Activated naive CD4-positive, alpha-beta T cell treated with anti-CD3 and anti-CD28 coated beads, Interleukin-2, amount 50 U/mL, for 16 hours (primary cell): ENCODE measurements at places on chromosomes 3 and 15.
A peak's percentile ranks its signal among the peaks of the same experiment; 100 is the strongest.

GRCh38 chr15:86087808-86088207 is 8.1 kb downstream of the AGBL1 start:
- no peak for DNase-seq

- DNase-seq, result no peak
These were observed 223.5 kb upstream of the RBMS3 start for GRCh38 chr3:29057326-29057725.

DNA sequence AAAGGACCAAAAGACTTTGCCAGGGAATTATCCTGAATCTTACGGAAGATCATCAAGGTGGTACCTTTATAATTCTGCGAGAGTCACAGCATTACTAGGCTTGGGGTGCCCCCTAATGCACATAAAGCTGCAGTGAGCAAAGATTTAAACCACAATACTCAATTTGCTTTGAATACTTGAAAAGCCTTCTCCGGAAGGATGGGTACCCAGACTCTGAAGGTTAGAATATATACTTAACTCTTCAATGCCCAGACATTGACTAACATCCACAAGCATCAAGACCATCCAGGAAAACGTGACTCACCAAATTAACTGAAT is 117.8 kb upstream of the KCNH8 start:
- no peak for DNase-seq

GRCh38 chr3:172939651-172940293 is 189.2 kb downstream of the ECT2 start:
- no peak for DNase-seq

GRCh38 chr3:50194903-50195500 is 3.6 kb downstream of the GNAT1 start:
- peak; percentile 43 for DNase-seq

- DNase-seq, result no peak
These were observed 402.4 kb downstream of the RBMS3 start for GRCh38 chr3:29683018-29683993.

DNA sequence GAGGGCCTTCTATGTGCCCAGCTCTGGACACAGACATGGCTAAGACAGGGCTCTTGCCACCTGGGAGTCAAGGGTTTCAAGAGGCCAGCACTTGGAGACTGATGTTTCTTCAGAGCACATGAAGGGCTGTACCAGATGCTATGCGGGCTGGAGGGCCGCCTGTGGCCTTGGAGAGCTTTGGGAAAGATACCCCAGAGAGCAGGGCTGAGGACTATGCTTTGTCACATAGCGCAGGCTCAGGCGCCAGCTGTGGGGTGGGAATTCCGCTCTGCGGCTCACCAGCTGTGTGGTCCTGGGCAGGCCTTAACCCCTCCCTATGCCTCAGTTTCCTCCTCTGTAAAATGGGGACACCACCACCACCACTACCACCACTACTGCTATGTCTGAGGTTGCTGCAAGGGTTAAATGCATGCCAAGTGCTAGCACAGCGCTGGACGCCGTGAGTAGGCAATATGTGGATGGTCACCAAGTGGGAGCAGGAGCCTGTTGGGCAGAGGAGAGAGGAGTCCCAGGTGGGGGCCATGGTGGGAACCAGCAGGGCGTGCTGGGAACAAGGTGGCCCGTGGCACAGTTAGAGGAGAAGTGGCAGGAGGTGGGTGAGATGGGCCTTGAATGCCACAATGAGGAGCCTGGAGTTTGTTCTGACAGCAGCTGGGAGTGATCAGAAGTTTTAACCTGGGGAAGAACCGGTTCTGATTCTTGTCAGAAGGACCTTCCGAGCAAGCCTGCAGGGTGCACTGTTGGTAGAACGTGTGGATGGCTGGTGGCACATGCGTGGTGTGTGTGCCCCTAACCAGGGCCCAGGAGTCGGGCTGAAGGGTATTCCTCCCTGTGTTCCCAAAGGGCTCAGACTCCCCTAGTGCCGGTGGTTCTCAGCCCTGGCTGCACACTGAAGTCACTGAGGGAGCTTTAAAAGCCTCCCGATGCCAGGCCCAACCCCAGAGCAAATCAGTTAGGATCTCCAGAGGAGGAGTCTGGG is 41.7 kb downstream of the FEM1B start:
- DNase-seq, result no peak

DNA sequence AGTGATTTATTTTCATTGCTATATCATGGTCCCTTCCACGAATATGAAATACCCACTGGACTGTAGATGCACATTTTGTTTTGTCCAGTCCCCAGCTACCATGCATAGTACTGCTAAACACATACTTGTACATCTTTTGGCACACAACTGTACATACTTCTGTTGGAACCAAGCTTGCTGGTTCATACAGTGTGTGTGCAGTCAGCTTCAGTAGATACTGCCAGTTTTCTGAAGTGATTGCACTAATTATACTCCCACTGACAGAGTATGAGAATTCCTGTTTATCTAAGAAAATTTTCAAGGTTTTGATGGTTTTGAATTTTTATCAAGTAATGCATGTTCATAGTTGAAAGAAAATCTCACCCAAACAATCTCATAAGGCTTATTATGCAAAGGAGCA is 100.7 kb upstream of the LMCD1 start:
- no peak for DNase-seq

DNA sequence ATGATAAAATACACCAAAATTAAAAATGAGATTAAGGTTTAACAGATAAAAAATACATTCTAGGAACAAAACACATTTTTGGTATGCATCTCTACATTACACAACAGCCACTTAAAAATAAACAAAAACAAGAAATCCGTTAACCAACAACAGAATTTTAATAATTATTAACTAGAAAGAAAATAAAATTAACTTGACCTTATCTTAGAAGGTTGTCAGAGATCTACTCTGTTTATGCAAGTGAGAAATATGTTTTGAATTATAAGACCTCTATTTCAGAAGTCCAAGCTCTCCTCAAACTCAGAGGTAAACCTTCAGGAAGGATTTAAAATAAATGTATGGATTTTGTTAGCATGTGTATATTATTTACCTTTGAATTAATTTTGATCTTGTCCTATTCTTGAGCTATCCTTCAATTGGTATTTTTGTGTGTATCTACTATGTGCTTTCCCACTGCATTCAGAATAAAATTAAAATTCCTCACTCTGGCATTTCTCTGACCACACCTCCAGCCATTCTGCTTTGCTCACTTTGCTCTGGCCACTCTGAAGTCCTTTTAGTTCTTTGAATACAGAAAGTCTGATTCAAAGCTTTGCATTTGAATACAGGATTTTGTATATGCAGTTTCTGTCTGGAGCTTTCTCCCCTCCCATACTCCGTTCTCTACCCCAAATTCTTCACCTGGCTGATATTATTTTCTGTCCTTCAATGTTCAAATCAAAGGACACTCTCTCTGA is 352.0 kb downstream of the ZBTB20 start:
- DNase-seq, result no peak

DNA sequence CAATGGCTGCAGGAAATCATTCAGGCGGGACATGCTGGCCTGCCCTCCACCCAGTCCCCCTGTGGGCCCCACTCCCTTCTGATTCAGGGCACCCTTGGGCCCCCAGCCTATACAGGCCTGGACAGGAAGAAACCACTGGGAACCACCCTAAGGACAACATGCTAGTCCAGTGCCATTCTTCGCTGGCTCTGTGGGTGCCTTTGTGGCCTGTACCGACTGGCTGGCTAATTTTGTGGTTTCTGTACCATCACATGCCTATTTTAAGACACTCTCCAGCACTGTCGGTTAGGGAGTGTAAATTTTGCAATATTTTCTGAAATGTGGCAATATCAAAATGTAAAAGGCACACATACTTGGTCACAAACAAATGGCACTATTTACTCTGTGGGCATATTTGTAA is 61.4 kb upstream of the POLG start:
- DNase-seq, result no peak

- DNase-seq, result no peak
These were observed 14.6 kb downstream of the CHSY1 start for GRCh38 chr15:101237251-101237650.

DNA sequence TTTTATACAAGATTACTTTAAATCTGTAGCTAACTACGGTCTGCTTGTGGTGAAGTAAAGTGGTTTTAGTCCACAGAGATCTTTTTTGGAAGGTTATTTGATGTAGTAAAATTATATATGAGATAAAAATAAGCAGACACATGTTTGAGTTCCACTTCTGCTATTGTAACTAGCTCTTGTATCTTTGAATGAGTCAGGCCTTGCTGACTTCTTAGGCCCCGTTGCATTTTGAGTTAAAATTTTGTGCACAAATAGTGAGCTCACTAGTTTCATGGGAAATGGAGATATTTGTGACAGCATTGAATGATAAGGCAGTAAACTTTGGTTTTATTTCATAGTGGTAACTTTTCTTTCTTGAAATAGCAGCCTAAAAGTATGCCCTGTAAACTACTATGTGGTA is 42.6 kb downstream of the ARIH1 start:
- DNase-seq, result no peak

DNA sequence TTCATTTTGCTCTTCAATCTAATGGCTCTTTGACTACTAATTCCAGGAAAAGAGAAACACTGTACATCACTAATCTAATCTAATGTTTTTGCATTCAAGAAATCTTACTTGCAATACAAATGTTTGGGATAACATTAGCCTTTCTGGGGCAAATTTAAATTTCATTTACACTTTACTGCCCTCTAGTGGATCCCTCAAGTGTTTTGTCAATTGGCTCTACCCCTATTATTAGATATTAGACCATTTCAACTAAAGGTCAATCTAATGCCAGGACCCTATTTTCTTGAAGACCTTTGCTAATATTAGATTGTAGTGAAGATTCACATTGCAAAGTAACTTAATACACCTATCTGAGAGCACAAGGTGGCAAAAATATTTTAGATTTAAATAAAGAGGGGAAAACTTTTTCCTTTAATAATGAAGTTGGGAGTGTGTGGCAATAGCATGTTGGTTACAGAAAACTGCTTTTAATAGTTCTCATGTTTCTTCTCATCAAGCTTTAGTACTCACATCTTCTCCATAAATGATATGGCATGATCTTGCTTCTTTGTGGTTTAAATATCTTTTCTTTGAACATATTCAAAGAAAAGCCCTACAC is 5.0 kb downstream of the C2CD4A start:
- DNase-seq, result no peak

- no peak for DNase-seq
These were observed 33.0 kb downstream of the THBS1 start for GRCh38 chr15:39613861-39614260.

DNA sequence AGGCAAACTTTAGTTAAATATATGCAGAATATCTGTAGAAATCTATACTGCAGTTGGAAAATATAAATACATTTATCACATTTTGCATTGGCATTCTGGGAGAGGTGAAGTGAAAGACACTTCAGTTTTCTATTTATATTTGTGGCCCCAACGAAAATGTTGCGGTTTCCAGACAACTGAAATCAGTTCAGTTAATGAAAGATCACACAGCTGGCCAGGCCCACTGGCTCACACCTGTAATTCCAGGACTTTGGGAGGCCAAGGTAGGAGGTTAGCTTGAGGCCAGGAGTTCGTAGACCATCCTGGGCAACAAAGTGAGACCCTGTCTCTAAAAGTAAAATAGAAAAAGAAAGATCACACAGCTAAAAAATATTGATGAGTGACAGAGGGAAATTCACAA is 11.9 kb upstream of the CLASP2 start:
- no peak for DNase-seq

- DNase-seq, result peak; percentile 29
These were observed 462.4 kb downstream of the RAP2B start for GRCh38 chr3:153624310-153625030.

DNA sequence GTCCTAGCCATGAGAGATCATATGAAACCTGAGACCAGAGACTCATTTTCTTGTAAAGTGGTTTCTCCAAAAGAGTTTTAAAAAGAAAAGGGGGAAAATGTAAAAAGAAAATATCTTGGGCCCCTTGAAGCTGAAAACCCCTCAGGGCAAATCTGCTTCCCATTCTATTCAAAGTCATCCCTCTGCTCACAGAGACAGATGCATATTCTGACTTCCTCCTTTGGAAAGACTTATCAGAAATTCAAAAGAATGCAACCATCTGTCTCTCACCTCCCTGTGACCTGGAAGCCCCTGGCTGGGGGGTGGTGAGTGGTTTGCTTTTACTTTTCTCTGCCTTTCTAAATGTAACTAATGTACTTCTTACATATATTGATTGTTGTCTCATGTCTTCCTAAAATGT is 1154.8 kb downstream of the NSUN3 start:
- no peak for DNase-seq

DNA sequence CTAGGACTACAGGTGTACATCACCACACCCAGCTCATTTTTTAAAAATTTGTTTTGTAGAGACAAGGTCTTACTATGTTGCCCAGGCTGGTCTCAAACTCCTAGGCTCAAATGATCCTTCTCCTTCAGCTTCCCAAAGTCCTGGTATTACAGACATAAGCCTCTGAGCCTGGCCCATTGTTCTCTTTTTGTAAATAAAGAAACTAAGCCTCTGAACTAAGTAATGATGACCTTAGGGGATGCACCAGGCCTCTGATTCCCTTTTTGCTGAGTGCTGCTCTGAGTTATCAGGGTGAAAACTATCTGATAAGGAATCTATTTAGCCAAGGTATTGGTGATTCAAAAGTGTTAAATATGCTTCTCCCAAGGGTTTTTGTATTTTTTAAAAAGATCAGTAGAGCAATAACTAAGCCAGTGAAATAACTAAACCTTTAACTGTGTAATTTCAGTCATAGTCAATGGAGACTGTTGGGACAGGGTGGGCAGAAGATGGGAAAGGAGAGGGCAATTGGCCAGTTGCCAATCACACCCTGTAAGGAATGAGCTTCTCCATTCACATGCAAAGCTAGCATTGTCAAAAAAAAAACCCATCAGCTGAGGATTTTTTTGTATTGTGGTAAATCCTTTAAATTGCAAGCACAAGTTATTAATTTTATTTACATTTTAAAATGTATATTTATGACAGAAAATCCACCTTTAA is 194.8 kb upstream of the PFN2 start:
- no peak for DNase-seq

GRCh38 chr3:171459137-171459941 is 866 bp downstream of the TNIK start:
- DNase-seq, result peak; percentile 46

GRCh38 chr15:62491642-62492041 is 326.6 kb upstream of the C2CD4B start:
- DNase-seq, result no peak
